ENCODE measurements at places on chromosomes 7 and 10. TPM values are rescaled to one million over a fixed set of nuclear protein-coding genes. Genes with fewer than 3 reads are reported as not detected.

GRCh38 chr10:77687621-77688020 is 50.0 kb upstream of the KCNMA1 start:
- H3K36me3 ChIP-seq: no peaks in the 10 kb centered on the region
- no peaks in the 10 kb centered on the region for H3K4me1 ChIP-seq
- no peak for DNase-seq
- no peak overlapping the region for H3K27ac ChIP-seq
- no peak overlapping the region for H3K4me3 ChIP-seq

GRCh38 chr10:114723991-114724715 is 66.1 kb upstream of the ABLIM1 start:
- DNase-seq: no peak
- H3K36me3 ChIP-seq: no peaks in the 10 kb centered on the region
- H3K27ac ChIP-seq: no peak overlapping the region
- no peak overlapping the region for H3K4me3 ChIP-seq
- H3K27me3 ChIP-seq: no peaks in the 10 kb centered on the region

DNA sequence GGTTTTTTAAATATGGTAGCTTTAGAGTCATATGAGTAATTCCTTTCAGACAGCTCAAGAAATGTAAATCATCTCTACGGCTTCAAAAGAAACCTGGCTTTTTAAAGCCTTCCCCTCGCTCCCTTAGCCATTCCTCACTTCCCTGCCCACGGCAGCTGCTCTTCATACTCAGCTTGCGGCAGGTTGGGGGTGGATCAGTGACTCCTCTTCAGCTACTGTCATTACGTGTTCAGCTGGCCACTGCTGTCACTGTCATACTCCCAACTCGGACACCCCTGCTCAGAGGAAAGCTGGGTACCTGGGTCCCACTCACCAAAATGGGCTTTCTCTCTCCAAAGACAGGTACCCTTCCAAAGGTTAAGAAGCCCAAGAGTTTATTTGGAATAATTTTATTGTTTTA is 6.6 kb downstream of the YWHAG start:
- H3K4me3 ChIP-seq: no peak overlapping the region
- H3K27me3 ChIP-seq: no peaks in the 10 kb centered on the region
- DNase-seq: no peak
- H3K36me3 ChIP-seq: peaks cover 2% of the 10 kb centered on the region
- no peak overlapping the region for H3K27ac ChIP-seq

GRCh38 chr10:46106410-46107255 is 60.6 kb upstream of the MSMB start:
- peak; percentile 76 for DNase-seq
- peak overlapping the region; percentile 65 for H3K4me3 ChIP-seq
- H3K36me3 ChIP-seq: no peaks in the 10 kb centered on the region
- peaks cover 4% of the 10 kb centered on the region for H3K27me3 ChIP-seq
- H3K4me1 ChIP-seq: no peaks in the 10 kb centered on the region

DNA sequence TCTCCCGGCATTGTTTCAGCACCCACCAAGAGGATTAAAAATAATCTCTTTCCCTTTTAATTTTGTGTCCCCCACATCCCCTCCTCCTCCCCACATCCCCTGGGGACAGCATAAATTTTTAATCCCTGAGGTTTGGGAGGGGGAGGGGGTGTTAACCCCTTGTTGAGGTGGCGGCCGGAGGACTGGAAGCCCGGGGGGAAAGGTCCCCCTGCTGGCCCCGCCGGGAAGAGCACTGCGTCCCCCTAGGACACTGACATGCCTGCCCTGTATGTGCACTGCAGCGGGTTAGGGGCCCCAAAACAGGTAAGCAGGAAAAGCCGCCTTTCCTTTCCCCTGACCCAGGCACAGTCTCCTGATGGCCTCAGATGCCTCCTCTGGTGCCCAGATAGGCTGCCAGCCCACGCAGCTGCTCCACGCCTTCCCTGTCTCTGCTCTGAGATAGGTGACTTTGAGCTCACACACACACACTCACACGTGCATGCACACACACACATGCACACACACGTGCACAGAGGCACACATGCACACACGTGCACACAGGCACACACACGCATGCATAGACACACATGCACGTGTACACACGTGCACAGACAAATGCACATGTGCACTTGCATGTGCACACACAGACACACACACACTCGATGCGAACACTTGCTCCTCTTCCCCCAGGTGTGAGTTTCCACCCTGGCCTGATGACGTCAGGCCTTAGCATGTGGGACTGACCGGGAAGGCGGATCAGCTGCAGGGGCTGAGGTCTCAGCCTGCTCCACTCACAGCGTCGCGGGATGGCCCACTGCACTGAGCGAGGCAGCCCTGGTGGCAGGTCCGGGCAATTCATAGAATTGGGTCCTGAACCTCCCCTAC is 12.3 kb downstream of the CNPY1 start:
- peak; percentile 63 for DNase-seq
- H3K27ac ChIP-seq: no peak overlapping the region
- H3K4me1 ChIP-seq: no peaks in the 10 kb centered on the region

Gene NEUROD6
- not detected for total RNA-seq

Gene GSTO1
- total RNA-seq: 83.7 TPM

Gene CC2D2B
- total RNA-seq: 2.5 TPM
